ENCODE measurements at places on chromosomes 12 and 14.
A peak's percentile ranks its signal among the peaks of the same experiment; 100 is the strongest.

DNA sequence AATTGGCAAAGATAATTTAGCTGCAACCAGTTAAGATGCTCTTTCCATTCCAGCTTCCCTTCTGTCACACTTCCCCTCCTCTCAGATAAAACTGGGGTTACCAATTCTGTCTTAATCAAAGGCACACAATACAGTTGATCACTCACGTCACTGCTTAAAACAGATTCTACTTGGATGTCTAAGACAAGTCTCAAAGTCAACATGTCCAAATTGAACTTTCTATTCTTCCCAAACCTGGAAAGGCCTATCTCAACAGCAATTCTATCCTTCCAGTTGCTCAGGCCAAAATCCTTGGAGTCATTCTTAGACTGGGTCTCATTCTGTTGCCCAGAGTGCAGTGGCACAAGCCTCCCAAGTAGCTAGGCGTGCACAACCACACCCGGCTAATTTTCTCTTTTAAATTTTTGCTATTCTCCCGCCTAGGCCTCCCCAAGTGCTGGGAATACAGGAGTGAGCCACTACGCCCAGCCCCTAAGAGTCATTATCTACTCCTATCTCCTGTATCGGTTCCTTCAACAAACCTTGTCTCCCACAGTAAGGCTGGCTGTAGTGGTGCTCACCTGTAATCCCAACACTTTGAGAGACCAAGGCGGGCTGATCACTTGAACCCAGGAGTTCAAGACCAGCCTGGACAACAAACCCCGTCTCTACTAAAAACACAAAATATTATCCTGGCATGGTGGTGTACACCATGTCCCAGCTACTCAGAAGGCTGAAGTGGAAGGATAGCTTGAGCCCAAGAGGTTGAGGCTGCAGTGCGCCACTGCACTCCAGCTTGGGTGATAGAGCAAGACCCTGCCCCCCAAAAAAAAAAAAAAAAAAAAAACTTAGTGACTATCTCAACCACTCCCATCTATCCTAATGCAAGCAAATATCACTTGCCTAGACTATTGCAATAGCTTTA, 4.7 kb downstream of the RPS29 start:
- DNase-seq, result peak; percentile 67

- peak; percentile 78 for DNase-seq
Observed at GRCh38 chr14:75577090-75577489, 1.3 kb upstream of the FLVCR2 start.

GRCh38 chr12:53695152-53696145, 19.6 kb upstream of the ATP5MC2 start:
- DNase-seq, result no peak

- no peak for DNase-seq
Observed at GRCh38 chr12:1838994-1839365, 18.6 kb downstream of the LRTM2 start.

DNA sequence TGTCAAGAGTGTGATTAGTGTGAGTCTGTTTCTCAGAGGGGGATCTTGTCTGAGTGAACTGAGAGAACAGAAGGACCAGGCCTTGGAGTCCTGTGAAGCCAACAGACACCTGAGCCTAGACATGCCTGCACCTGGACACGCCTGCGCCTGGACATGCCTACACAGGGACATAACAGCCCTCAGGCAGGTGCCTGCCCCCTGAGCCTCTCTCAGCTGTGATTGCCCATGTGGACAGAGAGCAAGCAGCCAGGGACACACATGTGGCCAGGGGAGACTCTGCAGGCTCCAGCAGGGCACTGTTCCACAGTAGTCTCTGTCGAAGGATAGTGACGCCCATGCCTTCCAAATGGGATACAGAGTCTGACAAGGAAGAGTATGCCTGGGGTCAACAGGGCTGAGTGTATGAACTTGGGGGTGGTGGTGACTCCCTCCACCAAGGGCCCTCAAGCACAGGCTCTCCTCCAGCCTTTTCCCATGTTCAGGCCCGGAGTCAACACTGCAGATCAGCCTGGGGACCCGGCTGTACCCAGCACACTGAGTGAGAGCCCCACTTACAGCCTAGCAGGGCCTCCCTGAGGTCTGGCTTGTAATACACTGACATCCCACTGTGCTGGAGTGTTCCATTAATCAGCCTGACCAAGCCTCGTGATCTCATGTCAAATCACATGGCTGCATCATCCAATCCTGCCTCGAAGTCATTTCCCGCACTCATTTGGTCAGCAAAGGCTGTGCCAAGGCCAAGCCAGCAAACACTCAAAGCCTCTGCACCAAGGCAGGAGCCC, 173.0 kb downstream of the CALM1 start:
- DNase-seq, result no peak

- no peak for DNase-seq
Observed at GRCh38 chr12:24937553-24938244, 11.2 kb downstream of the BCAT1 start.

DNA sequence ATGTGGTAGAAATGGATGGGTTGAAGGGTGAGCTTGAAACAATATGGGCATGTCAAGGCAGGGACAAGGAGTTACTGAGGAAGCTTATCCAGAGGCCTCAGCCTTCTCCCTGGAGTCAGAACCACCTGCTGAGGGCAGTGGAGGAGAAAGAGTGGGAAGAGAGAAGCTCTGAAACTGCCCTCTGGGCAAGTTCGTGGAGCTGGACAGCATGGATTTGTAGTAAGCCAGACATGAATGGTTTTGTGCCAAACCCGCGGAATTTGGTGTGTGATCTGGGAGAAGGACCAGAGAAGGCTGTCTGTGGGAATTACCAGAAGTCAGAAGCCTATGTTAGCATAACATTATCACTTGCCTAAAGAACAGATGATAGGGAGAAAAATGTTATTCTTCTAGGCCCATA, 164.8 kb downstream of the SLC41A2 start:
- DNase-seq, result no peak

GRCh38 chr14:103763730-103764488, 48.3 kb downstream of the ZFYVE21 start:
- DNase-seq, result peak; percentile 57

GRCh38 chr12:49131894-49132461, 783 bp upstream of the TUBA1B start:
- peak; percentile 59 for DNase-seq

- DNase-seq, result no peak
Observed at GRCh38 chr14:24991821-24992220, 58.1 kb downstream of the STXBP6 start.

- no peak for DNase-seq
Observed at GRCh38 chr14:88804477-88804876, 11.7 kb upstream of the EML5 start.

DNA sequence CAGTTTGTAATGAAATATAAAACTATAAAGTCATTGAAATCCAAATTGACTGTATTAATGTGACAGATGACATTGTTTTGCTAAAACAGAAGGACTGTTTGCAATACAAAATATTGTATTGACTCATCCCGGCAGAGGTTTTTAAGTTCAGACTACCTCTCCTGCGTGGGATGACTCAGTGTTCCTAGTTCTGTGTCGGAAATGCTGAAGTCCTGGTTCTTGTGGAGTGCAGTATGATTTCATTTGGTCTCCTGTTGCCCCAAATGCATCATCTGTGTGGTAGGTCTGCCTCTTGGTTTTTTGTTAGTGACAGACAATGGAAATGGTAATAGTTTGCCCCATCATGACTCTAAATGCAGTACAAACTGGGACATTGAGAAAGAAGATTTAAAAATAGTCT, 27.8 kb downstream of the PELI2 start:
- no peak for DNase-seq

DNA sequence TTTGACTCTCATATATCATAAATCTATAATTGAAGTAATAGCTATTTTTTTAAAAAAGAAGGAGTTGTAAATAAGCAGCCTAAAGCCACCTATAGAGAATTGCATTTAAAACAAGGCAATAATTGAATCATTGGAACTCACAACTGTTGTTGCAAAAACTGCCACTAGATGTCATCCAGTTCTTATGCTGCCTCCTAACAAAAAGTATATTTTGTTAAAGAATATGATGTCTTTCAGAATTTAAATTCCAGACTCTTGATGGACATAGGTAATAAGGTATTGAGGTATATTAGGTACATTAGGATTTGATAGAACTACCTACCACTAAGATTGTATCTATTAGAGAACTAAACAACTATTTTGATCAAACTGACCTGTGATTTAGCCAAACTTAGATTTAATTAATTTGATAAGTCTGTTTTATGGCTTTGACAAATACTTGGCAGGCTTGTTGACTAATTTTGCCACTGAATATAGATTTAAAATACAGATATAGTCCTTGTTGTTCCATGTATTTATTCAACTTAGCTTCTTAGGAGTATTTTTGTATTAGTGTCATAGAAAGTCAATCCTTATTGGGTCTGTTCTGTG, 401.4 kb downstream of the RPL10L start:
- DNase-seq, result peak; percentile 70

DNA sequence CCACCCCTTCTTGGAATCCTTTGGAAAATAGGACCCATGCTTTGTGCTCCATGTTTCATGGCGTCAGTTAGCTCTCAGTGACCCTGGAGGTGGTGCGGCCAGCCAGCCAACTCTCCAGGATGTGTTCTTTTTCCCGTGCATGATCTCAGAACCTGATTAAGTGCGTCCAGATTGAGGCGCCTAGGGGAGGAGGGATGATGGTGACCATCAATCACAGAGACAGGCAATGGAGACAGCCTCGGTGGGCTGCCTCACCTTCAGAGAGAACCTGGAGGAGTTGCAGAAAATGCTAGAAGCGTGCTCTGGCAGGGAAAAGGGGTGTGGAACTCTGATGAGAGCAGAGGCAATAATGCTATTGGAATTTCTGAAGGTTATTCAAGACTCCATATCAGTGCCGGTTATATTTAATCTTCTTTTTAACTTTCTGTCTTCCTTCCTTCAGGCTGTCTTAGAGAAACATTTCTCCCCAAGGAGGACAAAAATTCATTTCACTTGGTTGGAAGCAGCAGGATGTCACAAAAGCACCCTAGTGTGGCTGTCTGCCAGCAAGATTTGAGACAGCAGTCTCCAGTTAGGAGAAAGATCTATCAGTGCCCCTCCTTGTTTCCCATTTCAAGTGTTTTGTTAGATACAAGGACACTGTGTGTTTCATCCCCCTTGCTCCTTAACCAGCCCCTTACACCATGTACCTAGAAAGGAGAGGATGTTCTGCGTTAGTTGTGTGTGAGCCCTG, 53.3 kb upstream of the IGF1 start:
- no peak for DNase-seq

GRCh38 chr12:122975790-122976647, 975 bp downstream of the OGFOD2 start:
- DNase-seq, result peak; percentile 44

DNA sequence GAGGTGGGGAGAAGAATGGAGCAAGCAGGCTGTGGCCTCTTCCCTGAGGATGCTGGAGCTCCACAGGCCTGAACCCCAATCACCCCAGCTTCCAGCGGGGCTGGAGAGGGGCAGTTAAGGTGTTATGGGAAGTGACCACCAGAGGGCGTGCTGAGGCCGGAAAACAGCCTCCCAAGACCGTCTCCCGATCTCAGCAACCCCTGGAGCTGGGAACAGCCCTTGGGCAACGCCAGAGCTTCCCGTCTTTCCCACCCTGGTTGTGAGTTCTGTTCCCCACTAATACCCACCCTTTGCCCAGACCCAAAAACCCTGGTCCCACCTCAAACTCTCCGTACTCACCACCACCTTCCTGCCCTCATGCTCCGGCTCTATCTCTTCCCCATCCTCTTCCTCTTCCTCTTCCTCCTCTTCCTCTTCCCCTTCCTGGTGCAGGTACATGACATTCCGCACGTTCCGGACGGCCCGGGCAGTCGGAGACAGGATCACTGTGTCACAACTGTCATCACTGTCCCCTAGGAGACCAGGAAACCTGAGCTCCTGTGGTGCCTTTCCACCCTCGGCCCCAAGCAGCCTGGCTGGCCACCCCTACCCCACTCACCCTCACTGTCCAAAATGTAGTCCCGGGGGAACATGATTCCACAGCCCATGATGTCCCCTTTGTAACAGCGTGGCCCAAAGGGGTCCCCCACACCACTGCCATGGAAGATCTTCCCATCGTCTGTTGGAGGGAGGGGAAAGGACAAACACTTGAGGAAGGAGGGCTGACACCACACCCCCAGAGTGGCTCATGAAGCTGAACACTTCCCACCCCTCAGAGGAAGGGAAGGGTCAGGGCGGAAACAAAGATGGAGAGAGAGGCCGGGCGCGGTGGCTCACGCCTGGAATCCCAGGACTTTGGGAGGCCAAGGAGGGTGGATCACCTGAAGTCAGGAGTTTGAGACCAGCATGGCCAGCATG, 12.9 kb downstream of the SPRYD3 start:
- peak; percentile 85 for DNase-seq

GRCh38 chr12:11650286-11651281, 1.1 kb downstream of the ETV6 start:
- DNase-seq, result peak; percentile 44

GRCh38 chr12:64390275-64390851, at the start of gene C12orf56:
Gene C12orf56 (minus strand): TSS chr12:64390758. CDS start chr12:64390565, 193 bp downstream.
- no peak for DNase-seq

Data from Karpas-422 (cell line).